ENCODE measurements at places on chromosomes 12 and 14.
A peak's percentile ranks its signal among the peaks of the same experiment; 100 is the strongest.

- DNase-seq: no peak
Measured at GRCh38 chr14:104117341-104118005, 20.9 kb upstream of the KIF26A start.

DNA sequence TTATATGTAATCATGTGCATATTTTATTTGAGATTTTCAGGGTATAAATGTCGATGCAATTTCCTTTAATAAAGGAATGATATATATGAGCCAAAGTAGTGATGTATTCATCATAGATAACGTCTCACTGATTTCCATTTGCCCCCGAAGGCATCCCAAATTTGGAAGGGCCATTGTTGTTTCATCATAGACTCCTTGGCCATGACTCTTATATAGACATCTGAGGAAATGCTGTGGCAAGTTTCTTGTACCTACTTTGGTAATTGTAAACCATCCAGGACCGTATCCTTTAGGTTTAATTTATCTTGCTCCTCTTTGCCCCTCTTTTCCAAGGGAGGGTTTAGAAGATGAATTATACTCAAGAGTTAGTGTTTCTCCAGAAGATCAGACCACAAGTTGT, 84.7 kb downstream of the SAMD4A start:
- no peak for DNase-seq

GRCh38 chr12:108712925-108713203, 18.5 kb downstream of the CORO1C start:
- no peak for DNase-seq

- no peak for DNase-seq
Measured at GRCh38 chr14:69303086-69303485, 43.1 kb downstream of the GALNT16 start.

DNA sequence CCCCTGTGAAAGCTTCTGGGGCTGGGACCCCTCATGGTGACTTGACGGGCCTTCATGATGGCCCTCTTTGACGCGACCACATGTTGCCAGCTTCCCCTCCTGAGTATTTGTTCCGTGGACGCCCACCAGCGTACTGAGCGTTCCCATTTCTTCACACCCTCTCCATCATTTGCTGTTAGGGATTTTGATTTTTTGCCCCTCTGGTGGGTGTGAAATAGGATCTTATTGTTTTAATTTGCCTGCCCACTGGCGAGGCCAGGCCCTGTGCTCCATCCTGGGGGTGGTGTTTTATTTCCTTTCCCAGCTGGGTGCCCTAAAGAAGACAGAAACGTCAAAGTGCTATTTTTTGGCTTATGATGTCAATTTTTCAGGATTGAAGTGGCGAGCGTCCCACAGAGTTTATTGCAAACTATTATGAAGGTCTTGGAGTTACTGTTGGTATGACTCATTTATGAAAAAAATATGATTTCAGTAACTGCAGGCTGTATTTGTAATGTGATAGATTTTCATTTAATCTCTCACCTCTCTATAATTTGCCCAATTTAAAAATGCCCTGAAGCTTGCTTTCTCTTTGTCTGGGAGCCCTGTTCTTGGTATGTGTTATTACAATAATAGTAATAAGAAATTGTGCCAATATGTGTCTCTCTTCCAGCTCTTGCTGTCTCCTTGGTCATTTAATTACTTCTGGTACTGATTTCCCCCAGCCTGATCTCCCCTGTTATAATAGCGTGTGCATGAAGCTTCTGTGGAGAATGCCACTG, 99.6 kb downstream of the SLC25A47 start:
- DNase-seq: no peak

DNA sequence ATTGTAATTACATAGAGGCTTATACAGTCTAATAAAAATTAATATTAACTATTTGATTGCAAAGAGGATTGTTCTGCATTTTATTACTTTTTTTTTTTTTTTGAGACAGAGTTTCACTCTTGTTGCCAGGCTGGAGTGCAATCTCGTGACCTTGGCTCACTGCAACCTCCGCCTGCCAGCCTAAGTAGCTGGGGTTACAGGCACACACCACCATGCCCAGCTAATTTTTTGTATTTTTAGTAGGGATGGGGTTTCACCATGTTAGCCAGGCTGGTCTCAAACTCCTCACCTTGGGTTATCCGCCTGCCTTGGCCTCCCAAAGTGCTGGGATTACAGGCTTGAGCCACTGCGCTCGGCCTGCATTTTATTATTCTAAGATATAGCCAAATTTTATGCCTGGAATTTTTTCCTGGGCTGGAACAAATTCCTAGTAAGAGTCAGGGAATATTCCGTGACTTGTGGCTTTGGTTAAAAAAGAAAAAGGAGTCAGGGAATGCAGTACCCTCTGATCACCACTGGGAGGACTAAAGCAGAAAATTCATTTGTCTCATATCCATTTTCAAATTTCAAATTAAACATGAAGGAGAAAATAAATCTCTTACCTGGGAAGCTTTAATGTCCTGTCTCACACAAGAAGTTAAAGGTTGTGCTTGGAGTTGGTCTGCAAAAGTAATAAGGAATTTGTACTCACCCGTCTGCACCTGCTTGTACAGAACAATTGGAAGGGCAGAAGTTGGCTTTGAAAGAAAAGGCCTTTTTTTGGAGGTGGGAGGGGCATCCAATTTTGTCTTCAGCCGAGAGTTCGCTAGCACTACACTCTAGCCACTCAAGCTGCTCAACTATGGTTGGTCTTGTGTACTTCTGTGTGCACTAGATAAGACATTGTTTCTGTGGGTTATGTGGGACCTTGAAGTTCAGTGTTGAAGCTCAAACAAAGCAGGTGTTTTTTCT, 8.7 kb downstream of the MARK3 start:
- no peak for DNase-seq

- DNase-seq: no peak
Measured at GRCh38 chr12:117347588-117347987, 13.8 kb downstream of the NOS1 start.

- no peak for DNase-seq
Measured at GRCh38 chr12:91993287-91994017, 152.2 kb downstream of the BTG1 start.

GRCh38 chr12:47705229-47705565, 633 bp downstream of the RPAP3 start:
- no peak for DNase-seq

DNA sequence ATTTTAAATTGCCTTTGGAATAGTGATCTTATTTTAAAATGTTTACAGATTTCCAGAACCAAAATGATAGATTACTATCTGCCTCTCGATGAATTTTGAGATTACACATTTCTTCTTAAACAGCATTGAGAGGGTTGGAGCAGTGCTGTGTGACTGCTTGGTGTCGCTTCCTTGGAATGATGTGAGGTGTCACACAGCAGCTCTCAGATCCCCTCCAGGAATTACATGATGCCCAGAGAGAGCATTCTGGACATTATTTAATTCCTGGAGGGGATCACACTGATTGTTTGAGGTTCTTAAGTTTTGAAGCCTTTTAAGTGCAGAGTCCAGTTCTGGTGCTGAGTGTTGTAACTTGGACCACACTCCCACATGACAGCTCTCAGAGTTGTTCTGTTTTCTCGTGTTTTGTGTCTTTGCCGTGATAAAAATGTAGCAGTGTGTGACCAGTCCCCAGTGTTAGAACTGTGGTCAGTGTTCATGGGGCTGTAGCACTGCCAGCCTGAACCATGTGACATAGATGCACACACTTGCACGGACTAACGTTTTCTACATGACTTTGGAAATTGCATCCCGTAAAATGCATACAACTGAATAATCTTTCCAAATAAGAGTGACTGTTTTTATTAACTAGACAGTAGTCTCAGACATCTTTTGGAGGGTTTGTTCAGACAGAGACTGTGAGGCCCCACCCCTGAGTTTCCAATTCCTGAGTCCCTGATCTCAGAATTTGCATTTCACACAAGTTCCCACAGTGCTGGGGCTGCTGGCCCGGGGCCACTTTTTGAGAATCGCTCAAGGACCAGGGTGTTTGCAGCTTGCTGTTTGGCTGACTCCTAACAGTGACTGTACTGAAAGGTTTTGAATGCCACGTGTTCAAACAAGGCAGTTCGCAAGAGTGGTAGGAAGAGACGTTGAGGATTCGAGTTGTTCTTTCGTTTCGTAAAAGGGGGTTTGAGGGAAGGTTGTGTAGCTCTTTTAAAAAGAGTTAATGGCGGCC, 26.0 kb downstream of the XRCC3 start:
- DNase-seq: no peak

DNA sequence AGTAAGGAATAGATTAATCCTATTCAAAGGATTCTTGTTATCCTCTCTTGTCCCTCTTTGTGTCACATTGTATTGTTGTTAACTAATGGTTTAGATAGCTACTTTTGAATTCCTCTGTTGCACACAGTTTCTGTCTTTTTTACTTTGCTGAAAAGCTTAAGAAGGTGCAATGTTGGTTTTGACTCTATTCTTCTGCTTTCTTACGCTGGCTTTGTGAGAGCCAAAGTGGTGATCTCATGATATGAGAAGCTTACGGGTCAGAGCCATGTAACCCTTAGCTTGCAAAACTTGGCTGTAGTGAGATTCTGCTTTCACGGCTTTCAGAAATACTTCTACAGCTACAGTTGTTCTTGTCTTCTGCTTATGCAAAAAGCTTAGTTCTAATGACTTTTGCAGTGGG, 239.7 kb downstream of the TRHDE start:
- no peak for DNase-seq

- DNase-seq: no peak
Measured at GRCh38 chr12:3445119-3445978, 45.7 kb upstream of the PRMT8 start.

DNA sequence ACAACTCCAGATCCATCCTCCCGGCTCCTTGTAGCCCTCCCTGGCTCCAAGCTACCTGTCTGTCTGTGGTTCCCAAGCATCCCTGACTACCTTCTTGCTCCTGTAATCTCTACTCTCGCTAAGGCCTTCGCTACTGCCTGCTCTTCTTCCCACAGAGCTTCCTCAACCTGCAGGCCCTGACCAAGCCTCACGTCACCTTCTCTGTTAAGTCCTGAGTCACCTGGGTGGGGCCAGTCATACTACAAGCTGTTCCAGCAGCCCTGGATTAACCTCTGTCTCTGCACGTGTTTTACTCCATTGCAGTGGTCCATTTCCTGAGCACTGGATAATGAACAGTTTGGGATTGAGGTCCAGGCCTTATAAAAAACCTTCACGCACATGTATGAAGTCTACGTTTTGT, 770.7 kb downstream of the BCL11B start:
- no peak for DNase-seq

DNA sequence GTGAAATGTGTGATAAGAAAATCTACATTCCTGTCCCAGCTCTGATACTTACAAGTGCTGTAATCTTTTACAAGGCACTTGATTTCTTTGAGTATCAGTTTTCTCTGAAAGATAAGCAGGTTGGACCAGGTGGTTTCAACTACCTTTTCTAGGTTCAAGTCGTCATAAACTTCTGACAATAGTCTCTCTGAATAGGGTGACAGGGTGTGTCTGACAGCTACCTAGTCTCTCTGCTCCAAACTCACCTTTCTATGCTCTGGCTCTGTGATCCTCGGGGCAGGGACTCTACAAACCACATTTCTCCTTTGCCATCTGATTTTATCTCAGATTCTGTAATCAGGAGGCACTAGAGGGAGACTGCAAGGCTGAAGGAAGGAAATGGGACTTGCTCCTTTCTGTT, 137.7 kb upstream of the SYT1 start:
- DNase-seq: no peak

DNA sequence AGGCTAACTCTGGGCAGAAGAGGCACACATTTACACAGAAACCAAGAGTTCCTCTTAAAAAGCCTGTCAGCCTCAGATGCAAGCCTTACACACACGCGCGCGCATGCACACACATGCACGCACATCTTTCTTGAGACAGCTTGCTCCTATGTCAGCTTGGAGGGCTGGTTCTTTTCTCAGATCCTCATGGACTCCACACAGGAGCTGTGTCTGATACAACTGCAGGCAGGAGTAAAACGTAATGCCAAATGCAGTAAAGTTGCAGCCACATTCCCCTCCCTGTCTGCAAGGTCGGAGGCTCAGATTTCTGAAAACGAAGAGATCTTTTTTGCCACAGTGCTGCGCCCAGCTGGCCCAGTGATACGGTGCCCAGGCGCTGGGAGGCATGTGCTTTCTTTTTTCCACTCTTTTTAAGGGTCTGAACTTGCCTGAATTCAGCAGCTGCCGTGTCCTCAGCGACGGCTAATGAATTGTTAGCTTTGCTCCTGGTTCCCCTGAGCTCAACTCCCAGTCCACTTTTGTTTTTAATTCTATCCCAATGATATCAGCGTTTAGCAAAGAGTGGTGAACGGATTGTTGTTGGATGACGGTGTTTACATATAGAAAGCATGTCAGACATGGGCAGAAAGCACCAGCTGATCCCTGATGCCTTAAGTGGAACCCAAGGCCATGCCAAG, 72.9 kb upstream of the FOXN3 start:
- DNase-seq: no peak

GRCh38 chr14:97703006-97703760, 906.0 kb downstream of the VRK1 start:
- no peak for DNase-seq

DNA sequence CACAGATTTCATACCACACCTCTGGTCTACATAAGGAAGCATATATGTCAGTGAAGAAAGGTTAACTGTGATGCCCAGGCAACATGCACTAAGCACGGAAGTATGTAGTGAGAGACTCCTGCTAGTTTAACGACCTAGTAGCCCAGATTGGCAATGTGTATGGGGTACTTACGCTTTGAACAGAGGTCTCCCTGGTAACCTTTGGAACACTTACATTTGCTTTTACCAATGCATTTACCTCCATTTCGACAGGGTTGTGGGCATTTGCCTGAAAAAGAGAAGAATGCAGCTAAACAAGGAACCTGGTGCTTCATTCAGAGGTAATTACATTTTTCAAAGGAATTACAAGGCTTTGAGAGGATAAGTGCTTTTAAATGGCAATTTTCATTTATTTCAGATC, 65.2 kb downstream of the WIF1 start:
- DNase-seq: no peak

- DNase-seq: peak; percentile 42
Measured at GRCh38 chr12:95805864-95806671, 15.5 kb upstream of the NTN4 start.

GRCh38 chr12:106274575-106275121, 26.8 kb upstream of the CKAP4 start:
- DNase-seq: no peak

GRCh38 chr14:77190977-77191376, 9.4 kb downstream of the TMEM63C start:
- no peak for DNase-seq

GRCh38 chr14:67319142-67319541, 40.5 kb downstream of the ATP6V1D start:
- DNase-seq: no peak

DNA sequence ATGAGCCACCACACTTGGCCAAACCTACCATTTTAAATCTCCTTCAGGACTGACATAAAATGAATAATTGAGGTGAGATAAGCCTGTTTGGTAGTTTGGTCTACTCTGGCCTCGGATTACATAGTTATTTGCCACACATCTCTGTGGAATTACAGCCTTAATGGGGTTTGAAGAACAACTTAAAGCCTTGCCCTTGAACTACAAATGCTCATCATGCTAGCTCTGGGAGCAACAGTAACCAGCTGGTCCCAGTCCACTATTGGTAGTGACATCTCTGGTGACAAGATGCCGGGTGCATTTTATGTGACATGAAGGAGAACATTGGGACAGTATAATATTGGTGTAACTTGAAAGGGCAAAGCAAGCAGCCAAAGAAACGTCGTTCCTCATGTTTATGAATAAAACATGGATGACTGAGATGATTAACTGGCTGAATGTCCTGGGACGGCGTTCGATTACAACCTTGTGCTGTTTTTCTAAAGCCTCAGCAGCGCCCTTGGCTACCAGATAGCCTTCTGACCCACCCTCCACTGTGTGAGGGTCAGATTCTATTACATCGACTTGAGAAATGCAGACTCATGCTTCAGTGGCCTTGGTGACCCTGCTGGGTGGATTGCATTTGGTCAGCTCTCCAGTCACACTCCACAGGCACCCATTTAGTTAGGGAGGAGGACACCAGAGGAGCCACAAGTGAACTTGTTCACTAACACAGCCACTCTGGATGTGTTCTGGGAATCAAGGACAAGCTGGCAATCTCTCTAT, 41.5 kb downstream of the BEST3 start:
- DNase-seq: no peak

Data from H54 (cell line).